Endodermal cell (in vitro differentiated cells): ENCODE measurements at places on chromosomes 1 and 21.

DNA sequence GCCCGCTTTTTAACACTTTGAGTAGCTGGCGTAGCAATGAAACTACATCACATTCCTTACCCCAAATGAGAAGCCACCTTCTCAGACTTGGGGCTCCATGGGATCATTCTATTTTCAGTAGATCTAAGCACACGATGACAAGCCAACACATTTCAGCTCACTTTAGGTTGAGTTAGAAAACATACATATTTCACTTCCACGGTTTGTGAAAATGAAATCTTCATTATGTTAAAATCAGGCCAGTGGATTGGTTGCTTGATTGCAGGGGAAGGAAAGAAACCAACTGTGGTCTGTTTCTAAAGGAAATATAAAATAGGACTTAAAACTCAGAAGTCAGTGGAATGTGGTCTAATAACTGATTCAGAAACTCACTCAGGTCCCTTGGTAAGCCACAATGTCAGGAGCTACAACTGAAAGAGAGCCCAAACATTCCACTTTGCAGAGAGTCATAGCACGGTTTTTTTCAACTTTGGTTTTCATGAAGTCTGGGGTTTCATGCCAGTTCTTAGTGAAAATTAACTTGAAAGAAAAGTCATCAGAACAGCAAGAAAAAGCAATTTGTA, 82.3 kb upstream of the TIAM1 start:
- DNase-seq = no peak
- H3K4me1 ChIP-seq = no peaks in the 10 kb centered on the region
- no peak overlapping the region for H3K27ac ChIP-seq
- no peak overlapping the region for H3K4me3 ChIP-seq

GRCh38 chr1:110672753-110673108, 2.0 kb downstream of the KCNA3 start:
- H3K27ac ChIP-seq = no peak overlapping the region

GRCh38 chr1:51236531-51237350, 668 bp downstream of the RNF11 start:
- H3K27ac ChIP-seq = peak overlapping the region; percentile 86
- no peaks in the 10 kb centered on the region for H3K27me3 ChIP-seq
- H3K36me3 ChIP-seq = no peaks in the 10 kb centered on the region

DNA sequence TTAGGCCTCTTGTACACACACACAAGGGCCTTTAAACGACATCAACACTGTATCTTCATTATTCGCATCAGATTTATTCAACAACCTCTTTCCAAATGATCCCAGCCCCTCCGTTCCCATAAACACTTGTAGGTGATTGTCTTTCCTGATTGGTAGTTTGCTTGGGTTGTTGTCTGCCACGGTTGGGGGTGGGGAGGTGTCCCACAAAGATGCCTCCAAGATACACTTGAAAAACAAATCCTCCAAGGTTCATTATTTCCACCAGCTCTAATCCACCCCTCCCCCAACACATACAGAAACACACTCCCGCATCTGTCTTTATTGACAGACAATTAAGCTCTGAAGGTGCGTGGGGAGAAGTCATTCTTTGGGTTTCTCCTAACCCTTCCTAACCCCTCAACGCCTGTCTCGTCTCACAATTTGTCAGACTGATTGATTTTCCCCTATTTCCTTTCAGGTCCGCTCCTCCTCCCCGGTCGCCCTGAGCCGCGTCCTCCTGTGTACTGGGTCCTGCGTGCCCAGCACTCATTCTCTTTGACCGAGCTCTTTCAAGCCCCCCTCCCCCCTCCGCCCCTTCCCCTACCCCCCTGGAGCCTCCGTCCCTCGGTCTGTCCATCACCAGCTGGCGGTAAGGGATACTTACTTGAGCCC, 1.4 kb downstream of the WDR26 start:
- H3K27ac ChIP-seq = peak overlapping the region; percentile 69
- peaks cover 3% of the 10 kb centered on the region for H3K4me1 ChIP-seq
- no peaks in the 10 kb centered on the region for H3K27me3 ChIP-seq
- peak; percentile 59 for DNase-seq
- peaks cover 30% of the 10 kb centered on the region for H3K36me3 ChIP-seq
- H3K4me3 ChIP-seq = peak overlapping the region; percentile 88

DNA sequence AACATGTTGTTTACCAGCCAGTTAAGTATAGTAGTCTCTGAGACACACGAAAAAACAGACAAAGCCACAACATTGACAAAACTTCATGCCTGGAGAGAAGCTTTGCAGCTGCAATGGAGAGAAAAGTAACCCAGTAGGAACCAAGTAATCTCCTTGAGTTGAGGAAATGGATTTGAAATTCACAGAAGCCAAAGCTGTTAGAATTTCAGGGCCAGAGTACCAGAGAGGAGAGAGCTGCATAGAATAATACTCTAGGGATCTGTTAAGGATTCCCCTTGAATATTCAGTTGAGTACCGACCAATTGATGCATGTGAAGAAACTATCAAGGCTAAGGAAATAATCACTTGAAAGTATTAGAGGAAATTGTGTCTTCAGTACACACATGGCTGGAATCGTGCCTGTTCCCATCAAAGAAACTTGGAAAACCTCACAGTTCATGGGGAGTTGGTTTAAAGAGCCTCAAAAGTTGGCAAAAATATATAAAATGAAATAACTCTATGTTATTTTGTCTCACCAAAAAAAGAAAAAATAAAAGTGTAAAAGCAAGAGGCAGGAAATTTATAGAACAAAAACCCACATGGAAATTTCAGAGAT, 324.0 kb upstream of the NEGR1 start:
- H3K36me3 ChIP-seq = no peaks in the 10 kb centered on the region
- peak; percentile 37 for DNase-seq
- no peaks in the 10 kb centered on the region for H3K27me3 ChIP-seq
- H3K27ac ChIP-seq = no peak overlapping the region
- peaks cover 5% of the 10 kb centered on the region for H3K4me1 ChIP-seq
- H3K4me3 ChIP-seq = no peak overlapping the region

GRCh38 chr1:38151399-38151798, 104.8 kb upstream of the POU3F1 start:
- DNase-seq = no peak
- peaks cover 48% of the 10 kb centered on the region for H3K27me3 ChIP-seq
- no peaks in the 10 kb centered on the region for H3K36me3 ChIP-seq
- no peak overlapping the region for H3K4me3 ChIP-seq

GRCh38 chr21:41361786-41362604, at the start of gene MX2:
TSS of gene MX2 (plus strand) at chr21:41362027. CDS start at chr21:41376907, 14,880 bp downstream.
- no peaks in the 10 kb centered on the region for H3K27me3 ChIP-seq
- H3K27ac ChIP-seq = no peak within 1 kb of the TSS
- H3K4me3 ChIP-seq = no peak within 1 kb of the TSS
- H3K36me3 ChIP-seq = no peaks in the 10 kb centered on the region

DNA sequence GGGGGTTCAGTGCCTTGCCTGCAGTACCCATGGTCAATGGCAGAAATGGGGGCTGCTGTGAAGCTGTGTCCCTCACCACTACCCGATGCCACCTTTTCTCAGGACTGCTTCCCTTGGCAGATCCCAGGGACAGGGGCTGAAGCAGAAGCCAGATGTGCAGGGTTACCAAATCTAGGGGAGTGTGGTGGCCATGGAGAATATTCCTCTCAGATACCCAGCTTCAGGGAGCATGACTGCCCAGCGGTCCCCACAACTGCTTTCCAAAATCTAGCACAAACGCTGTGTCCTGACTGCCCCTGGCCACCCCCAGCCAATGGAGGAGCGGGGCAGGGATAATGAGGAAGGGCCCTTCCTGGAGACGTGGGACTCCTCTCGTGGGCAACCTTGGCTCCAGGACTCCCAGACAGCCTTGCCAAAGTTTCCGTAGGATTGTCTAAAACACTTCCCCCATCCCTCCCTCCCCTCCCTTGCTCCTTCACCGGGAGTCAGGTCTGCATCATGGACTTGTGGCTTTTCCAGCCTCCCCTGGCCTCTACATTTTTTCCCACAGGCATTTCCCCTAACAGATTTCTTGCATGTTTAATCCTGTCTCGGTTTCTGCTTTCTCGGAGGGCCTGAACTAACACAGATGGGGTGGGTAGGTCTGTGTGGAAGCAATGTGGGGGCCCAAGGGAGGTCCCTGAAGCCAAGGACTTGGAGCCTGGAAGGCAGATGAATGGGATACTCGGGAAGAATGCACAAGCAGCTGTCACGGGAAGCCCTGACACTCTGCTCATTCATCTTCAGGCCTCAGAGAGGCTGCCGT, 80.5 kb downstream of the OMA1 start:
- H3K4me1 ChIP-seq = no peaks in the 10 kb centered on the region
- no peaks in the 10 kb centered on the region for H3K27me3 ChIP-seq
- no peak for DNase-seq
- no peaks in the 10 kb centered on the region for H3K36me3 ChIP-seq

DNA sequence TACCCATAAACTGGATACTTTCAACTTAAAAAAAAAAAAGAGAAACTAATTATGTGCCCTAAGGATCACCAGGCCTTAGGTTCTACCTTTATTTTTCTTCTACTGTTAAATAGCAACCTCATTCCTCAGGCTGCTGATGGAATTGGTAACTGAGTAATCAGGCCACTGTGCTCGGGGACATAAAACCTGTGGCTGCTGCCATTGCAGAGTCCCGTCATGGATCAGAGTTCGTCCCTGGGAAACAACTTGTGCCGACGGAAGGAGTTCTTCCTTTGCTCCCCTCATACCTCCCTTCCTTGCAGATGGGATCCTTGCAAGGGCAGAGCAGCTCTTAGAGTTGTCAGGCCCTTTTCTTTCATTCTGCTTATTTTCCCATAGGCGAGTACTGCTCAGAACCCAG, 123.6 kb downstream of the PBX1 start:
- no peaks in the 10 kb centered on the region for H3K27me3 ChIP-seq
- no peaks in the 10 kb centered on the region for H3K36me3 ChIP-seq
- no peak overlapping the region for H3K27ac ChIP-seq
- no peak for DNase-seq
- H3K4me1 ChIP-seq = no peaks in the 10 kb centered on the region

DNA sequence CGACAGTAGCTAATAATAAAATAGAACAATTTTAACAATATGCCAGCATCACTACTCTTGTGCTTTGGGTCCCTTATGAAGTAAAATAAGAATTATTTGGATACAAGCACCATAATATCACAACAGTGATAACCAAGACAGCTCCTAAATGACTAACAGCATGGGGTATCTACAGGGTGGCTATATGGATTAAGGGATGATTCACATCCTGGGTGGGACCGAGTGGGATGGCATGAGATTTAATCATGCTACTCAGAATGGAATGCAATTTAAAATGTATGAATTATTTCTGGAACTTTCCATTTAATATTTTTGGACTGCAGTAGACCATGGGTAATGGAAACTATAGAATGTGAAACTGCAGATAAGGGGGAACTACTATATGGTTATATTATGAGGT, 28.1 kb upstream of the B3GALNT2 start:
- no peak for DNase-seq
- H3K27me3 ChIP-seq = no peaks in the 10 kb centered on the region
- H3K4me3 ChIP-seq = no peak overlapping the region
- no peaks in the 10 kb centered on the region for H3K4me1 ChIP-seq
- H3K36me3 ChIP-seq = no peaks in the 10 kb centered on the region
- no peak overlapping the region for H3K27ac ChIP-seq

DNA sequence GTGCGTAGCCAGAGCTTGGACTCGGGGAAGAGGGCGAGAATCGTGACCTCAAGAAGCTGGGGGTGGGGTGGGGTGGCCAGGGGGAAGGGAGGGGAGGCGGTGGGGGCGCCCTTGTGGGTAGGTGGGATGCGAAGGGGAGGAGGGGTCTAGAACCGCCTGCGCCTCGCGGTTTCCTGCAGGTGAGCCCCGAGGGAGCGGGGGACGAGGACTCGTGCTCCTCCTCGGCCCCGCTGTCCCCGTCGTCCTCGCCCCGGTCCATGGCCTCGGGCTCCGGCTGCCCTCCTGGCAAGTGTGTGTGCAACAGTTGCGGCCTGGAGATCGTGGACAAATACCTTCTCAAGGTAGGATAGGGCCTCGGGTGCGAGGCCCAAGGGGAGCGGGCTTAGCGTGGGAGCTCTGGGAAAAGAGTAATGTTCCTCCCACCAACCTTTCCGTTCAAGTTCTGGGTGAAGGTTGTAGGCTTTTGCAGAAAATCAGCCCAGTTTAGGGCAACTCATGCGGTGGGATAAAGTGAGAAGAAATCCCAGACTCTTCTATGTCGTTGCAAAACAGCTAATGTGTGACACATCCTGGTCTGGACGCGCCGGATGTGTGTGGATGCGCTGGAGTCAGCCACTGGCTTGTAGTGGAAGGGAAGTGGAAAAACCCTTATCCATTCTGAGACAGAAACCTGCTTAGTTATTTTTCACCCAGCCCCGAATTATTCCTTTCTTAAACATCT, 2.9 kb downstream of the LHX8 start:
- H3K4me3 ChIP-seq = peak overlapping the region; percentile 34
- no peak overlapping the region for H3K27ac ChIP-seq
- peaks cover 5% of the 10 kb centered on the region for H3K4me1 ChIP-seq
- H3K36me3 ChIP-seq = no peaks in the 10 kb centered on the region
- peaks cover 100% of the 10 kb centered on the region for H3K27me3 ChIP-seq
- DNase-seq = peak; percentile 65

GRCh38 chr1:228899421-228899956, 164.2 kb downstream of the RHOU start:
- no peak overlapping the region for H3K27ac ChIP-seq
- no peaks in the 10 kb centered on the region for H3K27me3 ChIP-seq
- no peaks in the 10 kb centered on the region for H3K4me1 ChIP-seq

DNA sequence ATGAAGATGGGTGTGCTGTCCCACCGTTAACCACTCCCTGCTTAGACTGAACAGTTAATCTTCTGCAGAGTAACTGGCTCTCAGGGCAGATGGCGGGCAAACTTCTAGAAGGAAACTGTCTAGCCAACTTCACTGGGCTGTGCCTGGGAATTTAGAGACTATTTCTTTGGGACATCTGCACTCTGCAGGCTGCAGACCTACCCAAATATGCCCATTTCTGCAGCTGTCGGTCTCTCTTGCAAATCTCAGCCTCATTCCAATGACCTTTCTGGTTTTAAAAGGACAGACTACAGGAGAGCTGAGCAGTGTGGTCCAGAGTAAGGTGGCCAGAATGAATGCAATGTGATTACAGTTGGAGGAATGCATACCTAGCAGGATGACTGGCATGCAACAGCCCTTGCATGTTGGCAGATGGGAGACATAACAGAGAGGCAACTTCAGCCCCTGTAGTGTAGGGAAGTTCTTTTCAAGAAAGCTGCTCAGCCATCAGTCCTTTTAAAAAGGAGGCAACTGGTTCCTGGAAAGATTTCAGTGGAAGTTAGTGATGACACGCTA, 26.3 kb upstream of the IL20 start:
- H3K36me3 ChIP-seq = no peaks in the 10 kb centered on the region
- H3K27ac ChIP-seq = no peak overlapping the region
- no peak for DNase-seq
- H3K4me3 ChIP-seq = no peak overlapping the region

DNA sequence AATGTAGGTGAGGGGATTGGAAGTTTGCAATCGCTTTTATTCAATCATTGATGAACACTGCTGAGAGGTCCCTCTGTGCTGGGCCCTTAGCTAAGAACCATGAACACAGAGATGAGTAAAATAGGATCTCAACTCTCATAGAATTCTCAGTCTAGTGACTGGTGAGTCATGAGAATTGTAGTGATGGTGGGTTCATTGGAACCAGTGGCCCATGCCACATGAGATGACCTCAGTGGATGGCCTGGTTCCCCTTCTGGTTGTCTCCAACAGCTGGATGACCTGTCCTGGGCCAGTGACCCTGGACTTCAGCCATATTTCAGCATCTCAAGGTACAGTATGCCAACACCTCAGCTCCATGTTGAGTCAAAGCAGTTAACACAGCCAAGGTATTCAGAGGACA, 21.3 kb upstream of the S100A10 start:
- DNase-seq = no peak
- no peaks in the 10 kb centered on the region for H3K36me3 ChIP-seq
- no peak overlapping the region for H3K27ac ChIP-seq
- no peaks in the 10 kb centered on the region for H3K27me3 ChIP-seq
- H3K4me3 ChIP-seq = no peak overlapping the region
- H3K4me1 ChIP-seq = no peaks in the 10 kb centered on the region
